ENCODE measurements at places on chromosomes 7 and 10.
A peak's percentile ranks its signal among the peaks of the same experiment; 100 is the strongest.

GRCh38 chr7:11415101-11415500 lies 416.9 kb downstream of the THSD7A start:
- DNase-seq, result no peak

DNA sequence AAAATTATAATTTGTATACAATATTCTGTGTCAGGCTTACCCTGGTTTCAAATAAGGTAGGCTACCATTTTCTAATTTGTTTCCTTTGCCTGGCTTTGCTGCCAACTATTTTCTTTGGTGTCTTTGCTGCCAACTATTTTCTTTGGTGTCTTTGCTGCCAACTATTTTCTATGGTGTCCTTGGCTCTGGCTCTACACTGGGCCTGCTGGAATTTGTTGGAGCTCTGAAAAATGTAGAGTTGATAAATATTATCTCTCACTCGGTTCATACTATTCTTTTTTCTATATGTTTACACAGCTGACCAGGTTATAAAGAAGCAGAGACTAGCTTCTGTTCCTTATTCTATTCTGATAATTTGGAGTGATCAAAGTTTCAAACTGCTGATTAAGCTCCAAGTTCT lies 768.0 kb upstream of the PHF14 start:
- DNase-seq, result no peak

- peak; percentile 1 for DNase-seq
Observed at GRCh38 chr7:71173955-71174354, 42.0 kb downstream of the GALNT17 start.

DNA sequence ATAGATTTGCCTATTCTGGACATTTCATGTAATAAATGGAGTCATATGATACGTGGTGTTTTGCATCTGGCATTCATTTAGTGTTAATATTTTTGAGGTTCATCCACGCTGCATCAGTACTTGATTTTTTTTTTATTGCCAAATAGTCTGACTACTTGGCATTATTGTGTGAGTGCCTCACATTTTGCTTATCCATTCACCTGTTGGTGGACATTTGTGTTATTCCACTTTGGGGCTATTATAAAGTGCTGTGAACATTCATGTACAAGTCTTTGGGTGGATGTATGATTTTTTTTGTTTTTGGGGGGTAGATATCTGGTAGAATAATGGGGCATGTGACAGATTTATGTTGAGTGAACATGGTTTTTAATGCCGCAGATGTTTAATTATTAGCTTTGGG lies 19.7 kb downstream of the CUL1 start:
- DNase-seq, result peak; percentile 23

DNA sequence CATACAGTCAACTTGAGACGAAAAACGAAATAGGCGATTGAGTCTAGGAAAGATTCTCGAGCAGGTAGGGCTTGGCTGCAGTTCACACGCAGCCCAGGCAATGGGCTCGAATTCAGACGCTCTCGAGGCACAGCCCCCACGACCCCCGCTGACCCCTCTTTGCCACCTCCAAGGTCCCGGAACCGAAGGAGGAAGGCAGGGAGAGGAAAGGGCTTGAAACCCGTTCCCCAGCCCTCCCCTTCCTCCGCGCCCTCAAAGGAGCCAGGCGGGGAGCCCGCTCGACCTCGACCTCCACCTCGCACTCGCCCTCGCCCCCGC lies 441 bp downstream of the CCDC186 start:
- no peak for DNase-seq

DNA sequence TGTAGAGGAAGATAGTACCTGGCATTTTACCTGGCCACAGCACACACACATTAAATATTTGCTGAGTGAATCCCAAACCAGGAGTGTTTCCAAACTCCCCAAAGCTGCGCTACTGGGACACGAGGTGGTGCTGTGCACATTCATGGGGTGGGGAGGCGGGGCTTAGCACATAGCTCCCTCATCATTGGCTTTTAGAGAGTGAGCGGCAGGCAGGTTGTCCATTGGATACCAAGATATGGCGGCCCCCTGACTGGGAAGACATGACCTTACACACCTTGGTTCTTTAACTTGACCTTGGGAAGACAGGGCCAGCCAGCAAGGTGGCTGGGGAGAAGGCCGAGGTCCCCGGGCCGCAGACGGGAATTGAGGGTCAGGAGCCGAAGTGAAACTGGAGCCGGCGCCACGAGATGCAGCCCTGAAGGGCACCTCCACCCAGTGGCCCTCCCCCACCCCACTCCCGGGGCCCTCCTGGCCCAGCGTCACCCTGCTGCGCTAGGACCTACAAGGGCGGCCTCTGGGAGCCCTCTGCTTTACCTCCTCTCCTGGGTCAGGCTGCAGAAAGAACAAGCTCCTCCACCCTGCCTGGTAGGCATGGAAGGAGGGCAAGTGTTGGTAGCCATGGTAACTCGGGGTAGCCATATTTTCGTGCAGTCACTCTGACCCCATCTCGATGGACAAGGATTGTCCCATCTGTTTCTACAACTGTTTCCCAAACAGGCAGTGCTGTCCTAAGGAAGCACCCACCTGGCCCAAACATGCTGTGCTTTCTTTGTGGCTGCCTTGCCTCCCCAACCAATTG lies 24.0 kb downstream of the TMEM176A start:
- DNase-seq, result no peak

GRCh38 chr10:35017608-35018007 lies 72.5 kb downstream of the CUL2 start:
- DNase-seq, result no peak

DNA sequence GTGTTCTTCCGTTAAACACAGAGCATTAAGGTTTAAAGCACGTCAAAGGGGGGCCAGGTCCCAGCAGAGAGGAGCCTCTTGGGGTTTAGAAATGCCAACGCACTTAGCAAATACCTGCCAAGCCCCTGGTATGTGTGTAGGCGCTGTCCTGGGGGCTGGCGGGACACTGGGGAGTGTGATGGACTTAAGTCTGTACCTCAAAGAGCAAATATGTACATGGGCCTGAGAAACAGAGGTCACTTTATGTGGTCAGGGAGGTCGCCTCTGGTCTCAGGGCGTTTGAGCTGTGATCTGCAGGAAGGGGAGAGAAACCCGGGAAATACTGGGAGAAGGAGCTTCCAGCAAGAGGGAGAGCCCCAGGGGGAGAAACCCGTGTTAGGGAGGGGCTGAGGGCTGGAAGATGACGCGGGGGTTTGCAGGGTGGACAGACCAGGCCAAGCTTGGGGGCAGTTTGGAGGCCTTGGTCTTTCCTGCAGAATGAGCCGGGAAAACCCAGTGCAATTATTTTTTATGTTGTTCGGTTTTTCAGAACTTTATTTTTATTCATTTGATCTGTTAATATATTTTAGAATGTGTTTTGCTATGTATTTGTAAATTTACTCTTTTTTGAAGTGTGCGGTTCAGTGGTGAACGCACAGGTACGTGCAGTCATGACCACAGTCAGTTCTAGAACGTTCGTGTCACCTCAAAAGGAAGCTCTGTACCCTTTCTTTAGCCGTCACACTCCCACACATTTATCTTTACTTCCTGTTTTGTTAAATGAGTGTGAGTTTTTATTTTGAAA lies 441.4 kb upstream of the FOXK1 start:
- no peak for DNase-seq

GRCh38 chr10:98158576-98158975 lies 24.1 kb downstream of the R3HCC1L start:
- DNase-seq, result no peak

GRCh38 chr7:47678641-47679380 lies 96.9 kb upstream of the TNS3 start:
- DNase-seq, result no peak

- DNase-seq, result peak; percentile 61
Observed at GRCh38 chr10:71999360-72000072, 35.3 kb downstream of the CHST3 start.

DNA sequence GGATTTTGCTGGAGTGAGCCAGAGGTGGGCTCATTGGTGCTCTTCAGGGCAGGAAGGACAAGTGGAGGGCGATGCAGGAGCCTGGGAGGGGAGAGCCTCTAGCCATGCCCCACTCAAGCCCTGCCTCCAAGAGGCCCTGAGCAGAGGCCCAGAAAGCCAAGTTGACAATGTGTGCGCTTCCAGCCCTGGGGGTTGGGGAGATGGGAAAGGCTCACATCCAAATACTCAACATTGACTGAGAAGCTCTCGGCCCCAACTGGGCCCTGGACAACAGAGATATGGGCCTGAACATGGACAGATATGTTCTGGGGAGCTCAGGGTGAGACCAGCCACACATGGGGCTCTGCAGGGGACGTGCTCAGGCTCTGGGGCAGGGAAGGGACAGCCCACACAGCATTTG lies 39.0 kb downstream of the FRMPD2 start:
- DNase-seq, result no peak

GRCh38 chr10:1824928-1825327 lies 87.6 kb upstream of the ADARB2 start:
- DNase-seq, result no peak

- DNase-seq, result no peak
Observed at GRCh38 chr10:24311888-24312287, 103.0 kb downstream of the KIAA1217 start.

DNA sequence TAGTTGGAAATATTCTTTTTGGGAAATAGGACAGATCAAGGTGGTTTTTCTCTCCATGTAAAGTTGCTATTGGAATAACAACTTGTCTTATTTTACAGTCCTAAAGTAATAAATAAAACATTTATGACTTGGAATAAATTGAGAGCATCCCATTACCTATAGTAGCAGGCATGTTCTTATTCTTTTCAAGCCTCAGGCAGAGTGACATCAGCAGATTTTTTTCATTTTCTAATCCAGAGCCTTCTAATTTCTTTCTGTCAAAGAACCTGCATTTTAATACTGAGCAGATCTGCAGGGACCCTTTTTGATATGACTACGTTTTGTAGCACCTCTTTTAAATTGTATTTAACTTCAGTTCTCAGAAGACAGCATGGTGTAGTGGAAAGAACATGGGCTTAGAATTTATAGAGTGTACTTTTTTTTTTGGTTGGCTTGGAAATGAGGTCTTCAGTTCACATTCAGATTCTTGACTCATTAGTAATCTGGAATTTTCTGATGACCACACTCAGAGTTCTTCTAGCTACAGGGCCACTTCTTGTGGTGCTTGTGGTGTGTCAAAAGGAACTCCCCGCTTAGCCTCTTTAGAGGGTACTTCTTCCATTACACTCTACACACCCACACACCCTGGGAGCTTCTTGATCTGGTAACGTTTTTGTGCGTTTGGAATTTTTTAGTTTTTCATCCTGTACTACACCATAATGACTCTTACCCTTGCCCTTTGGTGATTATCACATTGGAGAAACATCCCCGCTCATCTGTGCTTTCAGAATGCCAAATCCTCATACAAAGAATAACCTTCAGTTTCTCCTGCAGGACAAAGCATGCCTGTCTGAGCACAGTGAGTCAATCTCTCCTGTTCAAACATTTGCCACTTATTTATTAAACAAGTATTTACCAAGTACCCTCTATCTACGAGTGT lies 34.6 kb downstream of the AGK start:
- DNase-seq, result peak; percentile 93

GRCh38 chr10:97827702-97828291 lies 21.8 kb upstream of the GOLGA7B start:
- no peak for DNase-seq

DNA sequence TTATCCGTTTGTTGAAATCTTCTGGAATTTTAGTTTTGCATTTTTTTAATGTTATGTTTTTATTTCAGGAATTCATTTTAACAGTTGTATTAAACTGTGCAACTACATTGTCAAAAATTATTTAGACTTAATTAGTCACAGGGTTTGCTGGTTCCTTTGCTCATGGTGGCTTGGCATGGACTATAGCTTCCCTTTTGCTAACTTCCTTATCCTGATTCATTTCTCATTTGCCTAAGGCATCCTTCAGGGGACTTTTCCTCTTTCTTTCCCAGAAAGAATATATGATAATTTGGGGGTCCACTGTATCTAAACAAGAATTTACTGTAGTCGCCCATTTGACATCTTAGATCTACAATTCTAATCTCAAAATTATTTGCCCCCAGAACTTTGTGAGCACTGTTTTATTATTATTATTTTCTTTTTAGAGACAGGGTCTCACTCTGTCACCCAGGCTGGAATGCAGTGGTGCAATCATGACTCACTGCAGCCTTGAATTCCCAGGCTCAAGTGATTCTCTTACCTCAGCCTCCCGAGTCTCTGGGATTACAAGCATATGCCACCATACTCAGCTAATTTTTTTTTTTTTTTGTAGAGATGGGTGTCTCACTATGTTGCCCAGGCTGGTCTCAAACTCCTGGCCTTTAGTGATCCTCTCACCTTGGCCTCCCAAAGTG lies 13.9 kb downstream of the FIGNL1 start:
- peak; percentile 83 for DNase-seq
